NCI-H2171 (cell line): ENCODE measurements at places on chromosomes 7 and 10.

DNA sequence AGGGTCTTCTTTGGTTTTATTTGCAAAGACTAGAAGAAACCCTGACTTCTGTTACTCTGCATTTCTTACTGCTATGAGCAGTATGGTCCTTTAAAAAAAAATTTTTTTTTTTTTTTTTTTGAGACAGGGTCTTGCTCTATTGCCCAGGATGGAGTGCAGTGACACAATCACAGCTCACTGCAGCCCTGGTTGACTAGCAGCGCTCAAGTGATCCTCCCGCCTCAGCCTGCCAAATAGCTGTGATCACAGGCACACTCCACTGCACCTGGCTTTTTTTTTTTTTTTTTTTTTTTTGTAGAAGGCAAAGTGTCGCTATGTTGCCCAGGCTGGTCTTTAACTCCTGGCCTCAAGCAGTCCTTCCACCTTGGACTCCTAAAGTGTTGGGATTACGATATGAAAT lies 17.4 kb downstream of the CNNM2 start:
- DNase-seq: peak; percentile 49

DNA sequence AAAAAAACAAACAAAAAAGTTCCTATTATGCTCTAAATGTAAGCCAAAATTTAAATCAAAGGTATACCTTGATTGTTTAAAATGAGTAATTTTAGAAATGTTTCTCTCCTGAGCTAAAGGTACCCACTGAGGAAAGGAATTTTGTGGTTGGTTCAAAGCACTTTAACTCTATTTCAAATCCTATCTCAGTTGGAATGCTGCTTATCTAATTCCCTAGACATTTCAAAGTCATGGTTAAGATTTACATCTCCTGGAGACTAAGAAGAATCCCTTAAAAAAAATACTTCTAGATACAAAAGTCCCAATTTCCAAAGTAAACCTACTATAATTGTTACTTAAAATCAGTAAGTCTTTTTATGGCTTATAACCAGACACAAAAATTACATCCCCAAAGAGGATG lies 830.7 kb downstream of the GRID1 start:
- no peak for DNase-seq

GRCh38 chr7:111842491-111842890 lies 280.2 kb upstream of the IMMP2L start:
- DNase-seq: no peak

GRCh38 chr10:115084277-115084850 lies 8.8 kb upstream of the ATRNL1 start:
- no peak for DNase-seq

GRCh38 chr7:129665013-129665401 lies 53.5 kb downstream of the NRF1 start:
- DNase-seq: no peak
